ENCODE measurements at places on chromosomes 13 and 19. TPM values are rescaled to one million over a fixed set of nuclear protein-coding genes. Genes with fewer than 3 reads are reported as not detected.

Gene ATP4B
- total RNA-seq: not detected

Gene DLEU7
- total RNA-seq: not detected

Gene BLOC1S3
- 29.7 TPM for total RNA-seq

Gene PRTN3
- total RNA-seq: 0.18 TPM

Gene ZNF208
- not detected for total RNA-seq

Gene ZNF177
- 0.44 TPM for total RNA-seq

Gene ACP7
- 0.06 TPM for total RNA-seq

Gene ICAM5
- total RNA-seq: 0.55 TPM

Gene TUBA3C
- total RNA-seq: not detected

Gene B3GNT3
- 4.1 TPM for total RNA-seq

Gene CERS4
- total RNA-seq: 2.9 TPM

Gene ZNF69
- total RNA-seq: not detected

Gene ZNF559
- total RNA-seq: 4.7 TPM

Gene WTIP
- total RNA-seq: 29.8 TPM

Gene ICAM4
- total RNA-seq: not detected

Gene IGFL2
- total RNA-seq: 1.5 TPM

Gene GRIK5
- total RNA-seq: 0.48 TPM

Gene NEK5
- 0.06 TPM for total RNA-seq

Gene KLC3
- 1.4 TPM for total RNA-seq

Gene CRB3
- total RNA-seq: 4.0 TPM

Gene PCID2
- 38.7 TPM for total RNA-seq

Gene OR10H1
- total RNA-seq: not detected

Gene ZNF497
- total RNA-seq: 0.92 TPM

Gene NLRP9
- not detected for total RNA-seq

Gene TMEM150B
- 0.20 TPM for total RNA-seq

Gene KANK2
- 54.4 TPM for total RNA-seq

Gene PGLYRP2
- total RNA-seq: not detected

Gene CYP4F8
- not detected for total RNA-seq

Gene C13orf46
- total RNA-seq: 0.14 TPM

Gene GJB6
- not detected for total RNA-seq

Gene SBK3
- total RNA-seq: 1.5 TPM

Measured in A549 treated with Hydrocortisone at 1 μM for 4 hours (cell line).